ENCODE measurements at places on chromosomes 7 and 10. TPM values are rescaled to one million over a fixed set of nuclear protein-coding genes. Genes with fewer than 3 reads are reported as not detected.

The POT1 gene
- total RNA-seq = 22.9 TPM

The CRPPA gene
- 13.1 TPM for total RNA-seq

The KCNIP2 gene
- 0.45 TPM for total RNA-seq

The CALCR gene
- total RNA-seq = not detected

The CACNA2D1 gene
- total RNA-seq = 261 TPM

The GPER1 gene
- total RNA-seq = 1.6 TPM

GRCh38 chr10:95389982-95390381 lies 99.2 kb upstream of the PDLIM1 start:
- DNase-seq = no peak

DNA sequence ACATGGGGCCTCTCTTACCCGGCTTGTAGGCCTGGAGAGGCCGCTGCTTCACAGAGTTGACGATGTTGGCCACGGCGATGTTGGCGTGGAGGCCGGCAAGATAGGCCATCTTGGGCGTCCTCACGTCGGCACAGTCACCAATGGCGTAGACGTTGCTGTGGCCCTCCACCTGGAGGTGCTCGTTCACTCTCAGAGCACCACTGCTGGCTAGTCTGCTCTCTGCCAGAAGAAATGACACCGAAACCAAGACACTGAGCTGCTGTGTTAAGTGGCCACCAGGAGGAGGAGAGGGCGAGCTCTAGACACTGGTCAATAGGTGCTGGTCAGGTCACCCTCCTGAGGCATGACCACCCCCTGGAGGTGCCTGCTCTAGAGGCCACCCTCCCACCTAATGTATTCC lies 17.7 kb downstream of the AIFM2 start:
- no peak for DNase-seq

DNA sequence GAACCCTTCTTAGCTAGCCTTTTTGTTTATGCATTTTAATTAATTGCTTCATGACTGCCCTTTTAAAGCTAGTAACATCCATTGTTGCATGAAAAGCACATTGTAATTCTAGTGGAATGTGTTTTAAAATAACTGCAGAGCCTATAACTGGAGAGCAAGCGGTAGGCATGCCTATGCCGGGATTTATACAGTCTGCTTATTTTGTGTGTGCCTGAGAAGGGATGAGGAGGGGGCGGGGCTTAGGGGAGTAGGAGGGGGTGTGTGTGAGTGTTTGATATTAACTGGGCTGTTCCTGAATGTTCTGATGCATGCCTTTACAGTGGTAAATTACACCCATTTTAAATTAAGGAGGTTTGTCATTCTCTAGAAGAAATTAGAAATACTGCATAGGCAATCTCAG lies 208.1 kb downstream of the TCF7L2 start:
- DNase-seq = no peak

- no peak for DNase-seq
Measured at GRCh38 chr7:28705350-28705749, 252.8 kb downstream of the TRIL start.

DNA sequence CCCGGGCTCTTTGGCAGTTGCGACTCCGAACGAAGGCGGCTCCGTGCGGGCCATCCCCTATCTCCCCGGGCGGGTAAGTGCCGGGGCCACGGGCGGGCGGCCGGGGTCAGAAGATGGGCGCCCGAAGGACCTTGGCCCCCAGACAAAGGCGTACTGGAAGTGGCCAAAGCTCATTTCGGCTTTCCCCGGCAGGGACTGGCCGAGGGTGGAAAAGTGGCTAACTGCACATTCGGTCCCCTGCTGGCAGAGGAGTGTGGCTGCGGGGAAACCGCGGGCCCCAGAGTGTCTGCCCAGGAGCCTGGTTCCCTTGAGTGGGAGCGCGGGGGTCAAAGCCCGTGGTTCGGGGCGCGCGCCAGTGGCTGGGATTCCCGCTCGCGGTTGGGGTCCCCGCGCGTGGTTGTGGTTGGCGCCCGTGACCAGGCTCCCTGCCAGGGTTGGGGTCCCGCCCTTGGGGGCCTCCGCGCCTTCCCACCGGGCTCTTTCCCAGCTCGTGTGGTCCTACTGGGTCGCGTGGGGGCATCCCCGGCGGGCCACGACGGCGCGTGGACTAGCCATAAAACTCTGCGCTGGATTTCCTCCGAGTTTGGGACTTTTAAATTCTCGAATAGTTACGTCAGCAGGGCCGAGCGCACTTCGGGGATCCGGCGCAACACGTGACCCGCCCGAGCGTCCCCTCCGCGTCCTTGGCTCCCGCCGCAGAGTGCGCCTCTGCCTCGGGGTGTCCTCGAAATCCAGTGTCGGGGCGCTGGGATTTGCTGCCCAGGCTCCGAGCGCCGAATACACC lies 124.4 kb downstream of the TACC2 start:
- peak; percentile 85 for DNase-seq

GRCh38 chr10:129631006-129631405 lies 164.0 kb downstream of the MGMT start:
- peak; percentile 15 for DNase-seq

GRCh38 chr7:137848095-137848494 lies 1.3 kb upstream of the DGKI start:
- DNase-seq = no peak

DNA sequence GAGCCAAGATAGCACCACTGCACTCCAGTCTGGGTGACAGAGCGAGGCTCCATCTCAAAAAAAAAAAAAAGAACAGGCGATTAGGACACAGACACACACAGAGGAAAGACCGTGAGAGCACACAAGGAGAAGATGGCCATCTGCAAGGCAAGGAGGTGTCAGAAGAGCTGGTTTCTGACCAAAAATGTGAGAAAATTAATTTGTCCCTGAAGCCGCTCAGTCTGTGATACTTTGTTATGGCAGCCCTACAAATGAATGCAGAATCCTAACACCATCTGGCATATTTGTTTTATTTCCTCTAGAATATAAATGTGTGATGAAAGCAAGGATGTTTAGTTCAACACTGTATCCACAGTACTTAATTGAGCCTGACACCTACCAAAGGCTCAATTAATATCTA lies 69.7 kb downstream of the ZFAND4 start:
- DNase-seq = no peak

DNA sequence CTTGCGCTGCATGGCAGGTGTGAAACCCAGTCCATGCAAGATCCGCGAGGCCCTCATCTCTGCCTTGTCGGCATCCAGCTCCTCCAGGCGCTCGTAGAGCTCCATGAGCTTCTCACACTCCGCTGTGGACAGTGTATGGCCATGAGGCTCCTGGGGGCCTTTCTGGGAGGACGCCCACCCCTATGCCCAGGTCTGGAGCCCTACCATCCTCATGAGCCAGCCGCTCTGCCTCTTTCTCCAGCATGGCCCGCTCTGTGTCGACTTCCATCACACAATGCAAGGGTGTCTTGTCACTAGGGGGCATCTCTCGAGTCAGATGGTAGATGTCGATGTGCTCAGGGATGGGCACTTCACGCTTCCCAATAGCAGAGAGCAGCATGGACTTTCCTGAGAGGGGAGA lies 3.3 kb downstream of the ABCF2 start:
- DNase-seq = no peak

DNA sequence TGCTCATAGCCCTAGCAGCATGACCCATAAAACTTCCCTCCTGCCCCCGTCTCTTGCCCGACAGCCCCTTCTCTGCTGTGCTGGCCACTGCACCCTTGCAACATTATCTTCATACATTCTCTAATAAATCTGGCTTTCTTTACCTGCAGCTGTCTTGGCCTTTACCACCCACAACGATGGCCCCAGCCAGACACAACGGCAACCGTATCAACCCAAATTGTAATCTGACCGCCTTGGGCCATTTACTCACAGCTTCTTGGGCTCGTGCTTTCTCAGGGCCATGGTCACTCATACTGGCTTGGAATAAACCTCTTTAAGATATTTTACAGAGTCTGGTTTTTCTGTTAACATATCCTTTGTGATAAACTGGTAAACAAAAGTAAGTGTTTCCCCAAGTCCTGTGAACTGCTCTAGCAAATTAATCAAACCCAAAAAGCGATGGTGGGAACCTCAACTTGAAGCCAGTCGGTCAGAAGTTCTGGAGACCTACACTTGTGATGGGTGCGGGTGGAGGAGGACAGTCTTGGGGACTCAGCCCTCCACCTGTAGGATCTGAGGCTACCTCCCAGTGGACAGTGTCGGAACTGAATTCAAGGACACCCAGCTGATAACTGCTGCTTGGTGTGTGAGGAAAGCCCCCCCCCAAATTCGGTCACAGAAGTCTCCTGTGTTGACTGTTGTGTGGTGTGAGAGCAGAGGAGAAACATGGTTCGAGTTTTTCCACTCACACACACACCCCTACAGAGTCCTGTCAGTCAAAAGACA lies 87.6 kb upstream of the ATP6V0A4 start:
- DNase-seq = no peak

- no peak for DNase-seq
Measured at GRCh38 chr10:110241841-110242240, 34.4 kb downstream of the MXI1 start.

DNA sequence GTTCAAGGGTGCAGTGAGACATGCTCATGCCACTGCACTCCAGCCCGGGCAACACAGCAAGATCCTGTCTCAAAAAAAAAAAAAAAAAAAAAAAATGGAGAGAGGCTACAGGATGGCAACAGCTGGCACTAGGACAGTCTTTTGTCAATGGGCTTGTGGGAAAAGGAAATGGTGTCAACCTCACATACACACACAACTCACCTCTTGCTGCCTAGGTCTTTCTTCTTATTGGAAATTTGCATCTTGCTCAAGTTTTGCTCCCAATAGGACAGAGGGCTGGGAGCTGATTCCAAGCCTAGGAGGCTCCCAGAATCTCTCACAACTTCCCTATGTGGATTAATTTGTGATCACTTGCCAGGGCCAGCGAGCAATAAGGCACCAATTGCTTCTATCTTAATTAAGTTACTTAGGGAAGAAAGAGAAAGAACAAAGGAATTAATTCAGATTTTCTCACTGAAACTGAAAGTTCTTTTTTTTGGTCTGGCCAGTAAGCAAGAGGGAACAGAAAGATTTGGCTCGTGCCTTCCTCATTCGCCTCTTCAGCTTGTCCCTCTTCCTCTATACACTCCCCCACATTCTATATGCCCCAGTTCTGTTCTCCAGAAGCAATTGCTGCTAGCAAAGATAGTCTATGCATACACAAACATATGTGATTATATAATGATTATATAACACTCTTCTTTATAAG lies 33.8 kb downstream of the MAP3K8 start:
- no peak for DNase-seq

DNA sequence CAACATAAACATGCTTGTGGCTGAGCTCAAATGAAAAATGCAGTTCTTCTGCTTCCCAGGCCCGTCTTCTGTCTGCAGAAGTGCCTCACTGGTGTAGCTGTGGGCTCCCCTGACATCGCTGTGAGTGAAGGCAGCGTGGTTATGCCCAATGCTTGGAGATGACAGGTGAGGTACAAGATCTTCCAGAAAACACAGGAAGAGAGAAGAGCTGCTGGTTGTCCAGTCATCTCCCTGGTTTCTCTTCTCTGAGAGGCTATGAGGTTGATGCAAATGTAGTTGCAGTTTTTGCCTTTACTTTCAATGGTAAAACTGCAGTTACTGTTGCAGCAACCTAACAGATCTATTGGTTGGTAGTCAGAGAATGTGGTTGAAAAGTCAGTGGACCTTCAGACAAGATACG lies 223.6 kb downstream of the GATA3 start:
- DNase-seq = no peak

DNA sequence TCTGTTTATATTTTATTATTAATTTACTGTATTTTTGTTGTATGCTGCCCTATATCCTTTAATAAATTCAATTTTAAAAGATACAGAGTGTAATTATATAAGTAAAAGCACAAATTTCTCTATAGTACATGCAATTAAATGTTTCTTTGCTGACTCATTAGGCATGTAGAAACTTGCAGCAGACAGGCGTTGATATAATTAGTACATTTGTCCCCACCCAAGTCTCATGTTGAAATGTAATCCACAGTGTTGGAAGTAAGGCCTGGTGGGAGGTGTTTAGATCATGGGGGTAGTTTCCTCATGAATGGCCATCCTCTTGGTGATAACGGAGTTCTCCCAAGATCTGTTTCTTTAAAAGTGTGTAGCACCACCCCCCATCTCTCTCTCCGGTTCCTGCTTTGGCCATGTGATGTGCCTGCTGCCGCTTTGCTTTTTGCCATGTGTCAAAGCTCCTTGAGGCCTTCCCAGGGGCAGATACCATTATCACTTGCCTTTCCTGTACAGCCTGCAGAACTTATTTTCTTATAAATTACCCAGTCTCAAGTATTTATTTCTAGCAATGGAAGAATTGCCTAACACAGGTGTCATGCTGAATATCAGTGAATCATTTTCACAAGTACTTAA lies 63.7 kb downstream of the TSPAN12 start:
- peak; percentile 35 for DNase-seq

DNA sequence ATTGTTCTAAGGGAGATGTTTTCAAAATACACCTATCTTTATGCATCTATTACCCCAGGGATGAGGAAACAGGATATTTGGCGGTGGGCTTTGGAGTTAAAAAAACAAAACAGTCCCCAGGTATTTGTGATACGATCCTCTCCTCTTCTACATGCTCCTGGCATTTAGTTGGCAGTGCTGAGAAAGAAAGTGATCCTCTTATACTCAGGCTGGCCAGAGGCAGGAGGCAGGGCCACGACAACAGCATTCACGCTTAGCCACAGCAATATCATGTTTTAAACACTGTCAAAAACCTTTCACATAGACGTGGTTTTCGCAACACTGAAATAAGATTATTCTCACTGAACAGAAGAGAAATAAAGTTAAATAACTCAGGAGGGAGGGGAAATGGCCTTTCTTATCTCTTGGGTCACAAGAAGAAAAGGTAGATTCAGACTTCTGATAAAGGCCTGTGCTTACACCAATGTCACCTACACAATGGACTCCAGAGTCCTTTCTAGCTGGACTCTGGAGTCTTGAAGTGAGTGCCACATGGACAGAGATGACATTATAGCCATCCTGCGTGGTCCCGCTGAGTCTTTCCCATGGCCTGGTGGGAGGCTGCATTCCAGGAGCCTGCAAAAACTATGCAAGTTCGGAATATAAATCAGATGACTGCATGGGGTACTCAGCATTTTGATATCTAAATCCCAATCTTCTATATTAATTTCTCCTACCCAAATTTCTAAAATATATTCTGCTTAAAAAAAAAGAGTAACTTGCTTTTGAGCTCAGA lies 88.7 kb downstream of the PIP4K2A start:
- DNase-seq = no peak

DNA sequence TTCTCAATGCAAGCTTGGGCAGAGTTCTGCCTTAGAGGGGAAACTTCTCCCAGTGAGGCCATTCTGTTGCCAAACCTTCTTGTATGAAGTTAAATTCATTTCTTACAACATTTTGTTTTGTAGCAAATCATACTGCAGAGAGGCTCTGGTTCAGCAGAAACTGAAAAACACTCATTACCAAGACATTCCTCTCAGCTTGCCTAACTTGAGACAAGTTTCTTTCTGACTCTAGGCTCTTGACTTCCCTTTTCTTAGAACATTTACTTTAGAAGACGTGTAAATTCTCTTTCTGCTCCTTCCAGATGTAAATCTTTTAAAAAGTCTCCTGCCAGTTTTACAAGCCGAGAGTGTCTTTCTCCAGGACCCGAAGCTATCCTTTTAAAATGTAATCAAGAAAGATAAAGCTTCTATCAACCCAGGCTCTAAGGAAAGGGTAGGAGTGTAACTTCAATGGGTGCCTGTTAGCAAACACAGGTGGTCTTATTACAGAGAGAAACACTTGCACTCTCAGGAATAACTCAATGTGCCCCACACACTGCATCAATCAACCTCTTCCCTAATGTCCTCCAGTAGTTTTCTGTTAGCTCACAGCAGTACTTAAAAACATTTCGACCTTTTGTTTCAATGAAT lies 80.5 kb upstream of the TAS2R16 start:
- no peak for DNase-seq
